COR-L47 (cell line): ENCODE measurements at places on chromosomes 2 and 18.

- DNase-seq = no peak
Observed at GRCh38 chr18:56511996-56512395, 126.4 kb downstream of the TXNL1 start.

DNA sequence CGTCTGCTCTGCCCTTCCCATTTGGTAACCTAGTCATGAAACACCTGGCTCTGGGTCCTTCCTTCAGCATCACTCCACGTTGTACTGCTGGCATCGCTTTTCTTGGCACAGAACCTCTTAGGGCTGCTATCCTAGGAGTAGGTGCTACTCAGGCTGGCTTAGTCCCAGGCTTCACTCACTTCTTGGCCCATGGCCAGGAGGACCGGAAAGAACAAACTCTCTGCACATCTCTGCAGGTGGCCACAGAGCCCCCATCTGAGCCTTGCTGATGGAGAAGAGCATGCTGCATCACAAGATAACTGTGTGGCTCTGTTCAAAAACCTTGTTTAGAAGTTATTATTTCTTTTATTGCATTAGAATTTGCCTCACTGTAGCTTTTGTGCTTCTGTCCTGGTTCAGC lies 447.2 kb upstream of the TNP1 start:
- peak; percentile 59 for DNase-seq

- peak; percentile 60 for DNase-seq
Observed at GRCh38 chr2:74833418-74834233, at the start of gene HK2. Gene HK2, plus strand, starts transcription at chr2:74834127. Its CDS starts 454 bp downstream, at chr2:74834581.

DNA sequence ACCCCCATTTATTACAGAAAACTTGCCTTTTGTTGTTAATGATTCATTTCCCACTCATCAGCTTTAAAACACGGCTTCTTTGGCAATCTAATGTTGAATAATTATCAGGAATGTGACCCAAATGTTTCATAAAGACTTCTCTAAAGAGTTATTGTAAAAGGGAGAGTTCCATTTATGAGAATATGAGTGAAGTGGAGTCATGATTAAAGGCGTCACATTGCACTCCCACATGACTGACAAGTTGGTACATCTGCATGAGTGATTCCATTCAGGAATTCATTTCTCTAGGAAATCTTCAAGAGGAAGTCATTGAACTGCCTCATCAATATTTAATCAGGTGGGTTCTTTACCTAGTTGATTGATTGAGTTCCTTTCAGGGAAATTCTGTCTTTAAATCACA lies 184.8 kb downstream of the LNPK start:
- no peak for DNase-seq

- DNase-seq = no peak
Observed at GRCh38 chr2:186101616-186102015, 363.0 kb downstream of the FSIP2 start.

GRCh38 chr2:191126386-191127085 lies 24.3 kb downstream of the STAT4 start:
- DNase-seq = no peak

DNA sequence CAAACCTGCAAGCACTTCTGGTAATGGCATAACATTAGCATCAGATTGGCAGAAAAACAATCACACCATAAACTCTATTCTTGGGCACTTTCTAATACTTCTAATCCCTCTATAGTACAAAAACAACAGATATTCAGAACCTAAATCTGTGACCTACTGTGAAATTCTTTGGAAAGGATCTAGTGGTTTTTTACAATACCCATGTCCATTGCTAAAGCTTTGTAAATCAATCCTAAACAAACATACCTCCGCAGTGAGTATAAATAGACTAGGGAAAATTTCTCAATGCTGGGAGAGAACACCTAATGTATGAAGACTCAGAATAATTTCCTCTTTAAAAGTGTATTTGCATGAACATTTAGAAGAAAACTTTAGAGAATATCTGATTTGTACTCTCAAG lies 1098.5 kb upstream of the DDX18 start:
- no peak for DNase-seq

GRCh38 chr2:98576666-98577312 lies 31.5 kb downstream of the COA5 start:
- no peak for DNase-seq

- DNase-seq = no peak
Observed at GRCh38 chr2:195535911-195536522, 121.0 kb upstream of the SLC39A10 start.

- DNase-seq = no peak
Observed at GRCh38 chr18:73621091-73621490, 526.5 kb downstream of the FBXO15 start.

- DNase-seq = no peak
Observed at GRCh38 chr18:54323970-54324369, 33.7 kb downstream of the STARD6 start.

DNA sequence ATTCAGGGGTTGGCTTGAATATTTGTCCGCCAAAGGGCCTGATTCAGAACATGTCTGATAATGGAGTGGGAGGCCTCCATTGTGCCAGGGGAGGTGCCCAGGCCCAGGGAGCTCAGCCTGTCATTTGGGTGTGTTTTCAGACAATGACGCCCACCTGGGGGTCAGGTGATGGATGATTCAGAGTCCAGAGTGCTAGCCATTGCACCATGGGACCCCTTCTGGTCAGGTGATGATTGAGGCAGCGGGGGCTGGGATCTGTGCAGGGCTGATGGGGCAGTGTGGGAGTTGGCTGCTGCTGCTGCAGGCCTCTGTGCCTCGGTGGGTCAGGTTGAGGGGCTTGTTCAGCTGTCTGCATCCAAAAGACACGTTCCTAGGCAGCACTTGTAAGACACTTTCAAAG lies 8.3 kb upstream of the ARHGEF4 start:
- DNase-seq = no peak

DNA sequence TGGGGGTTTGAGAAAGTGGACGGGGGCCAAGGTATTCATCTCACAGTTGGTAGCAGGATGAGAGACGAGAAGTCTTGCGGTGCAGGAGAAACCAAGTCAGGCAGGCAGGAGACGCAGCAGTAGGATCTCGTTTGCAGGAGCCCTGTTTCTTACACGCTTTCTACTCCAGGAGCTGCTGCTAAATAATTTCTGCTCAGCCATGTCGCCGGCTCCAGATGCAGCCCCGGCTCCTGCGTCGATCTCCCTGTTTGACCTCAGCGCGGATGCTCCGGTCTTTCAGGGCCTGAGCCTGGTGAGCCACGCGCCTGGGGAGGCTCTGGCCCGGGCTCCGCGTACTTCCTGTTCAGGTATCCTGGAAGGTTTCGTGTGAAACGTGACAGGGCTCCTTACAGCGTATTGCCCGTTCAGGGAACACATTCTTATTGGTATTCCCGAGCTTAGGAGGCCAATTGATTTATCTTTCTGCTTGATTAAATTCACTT lies 494 bp downstream of the ANKZF1 start:
- DNase-seq = peak; percentile 16

- DNase-seq = no peak
Observed at GRCh38 chr18:45771587-45772480, 47.9 kb downstream of the SLC14A1 start.

GRCh38 chr18:23433360-23433759 lies 19.7 kb upstream of the RIOK3 start:
- no peak for DNase-seq

DNA sequence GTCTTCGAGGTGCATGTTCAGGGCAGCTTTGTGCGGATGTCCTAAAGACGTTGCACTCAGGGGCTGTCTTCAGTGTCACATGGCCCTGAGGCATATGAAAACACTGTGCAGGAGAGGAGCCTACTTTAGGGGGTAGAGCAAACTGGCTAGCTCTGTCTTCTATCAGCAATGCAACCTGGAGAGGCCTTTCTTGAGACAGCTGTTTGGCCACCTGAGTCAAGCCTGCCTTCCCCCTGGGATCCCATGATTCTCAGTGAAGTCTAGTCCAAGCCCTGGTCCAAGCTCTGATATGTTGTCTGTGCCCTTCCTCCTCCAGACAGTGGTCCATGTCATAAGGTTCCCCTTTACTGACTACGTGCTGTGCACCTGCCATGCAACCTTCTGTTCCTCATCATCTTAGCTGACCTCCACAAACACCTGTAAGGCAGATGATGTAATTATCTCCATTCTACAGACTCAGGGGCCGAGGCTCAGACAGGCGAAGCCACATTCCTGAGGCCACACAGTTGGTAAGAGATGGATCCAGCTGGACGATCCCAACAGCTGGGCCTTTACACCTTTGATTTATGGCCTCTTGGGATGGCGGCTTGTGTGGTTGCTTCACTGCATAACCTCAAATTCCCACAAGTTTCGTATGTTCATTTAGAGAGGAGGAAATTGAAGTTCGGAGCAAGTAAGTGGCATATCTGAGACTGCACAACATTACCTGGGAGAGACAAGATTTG lies 109.9 kb downstream of the COPS8 start:
- DNase-seq = no peak

GRCh38 chr2:56297671-56298070 lies 113.9 kb downstream of the CCDC85A start:
- DNase-seq = no peak

GRCh38 chr2:61911510-61911909 lies 6.0 kb downstream of the COMMD1 start:
- no peak for DNase-seq

DNA sequence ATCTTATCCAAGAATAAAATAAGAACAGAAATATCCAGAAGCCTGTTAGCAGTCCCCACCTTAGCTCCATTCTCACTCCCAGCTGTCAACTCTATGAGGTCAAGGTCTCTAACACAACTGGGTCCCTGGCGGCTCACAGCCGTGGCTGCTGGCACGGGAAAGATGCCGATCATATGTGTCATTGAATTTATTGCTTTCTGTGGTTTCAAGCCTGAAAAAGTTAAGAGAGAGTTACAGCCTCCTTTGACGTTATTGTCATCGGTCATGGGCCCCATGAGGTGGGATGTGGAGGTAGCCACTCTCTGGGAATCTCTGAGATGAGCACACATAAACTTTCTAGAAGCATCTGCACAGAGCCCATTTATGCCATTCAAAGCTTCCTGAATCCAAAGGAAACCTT lies 28.7 kb upstream of the CABLES1 start:
- DNase-seq = no peak

GRCh38 chr2:120845277-120845676 lies 109.6 kb downstream of the GLI2 start:
- no peak for DNase-seq

DNA sequence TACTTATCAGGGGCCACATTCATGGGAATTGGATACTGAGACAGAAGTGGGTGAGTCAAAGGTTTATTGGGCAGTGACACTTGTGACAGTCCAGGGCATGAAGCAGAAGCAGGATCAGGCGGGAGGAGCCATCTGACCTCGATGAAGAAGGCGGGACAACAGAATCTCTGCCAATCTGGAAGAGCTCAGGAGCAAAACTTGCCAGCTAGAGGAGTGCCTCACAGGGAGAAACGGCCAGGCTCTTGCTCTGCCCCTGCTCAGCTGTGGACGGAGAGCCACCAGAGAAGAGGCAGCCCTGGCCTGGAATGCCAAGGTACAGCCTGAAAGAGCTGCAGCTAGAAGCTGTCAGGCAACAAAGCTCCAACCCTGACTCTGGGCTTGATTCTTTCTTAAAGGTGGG lies 16.9 kb downstream of the DAW1 start:
- no peak for DNase-seq

DNA sequence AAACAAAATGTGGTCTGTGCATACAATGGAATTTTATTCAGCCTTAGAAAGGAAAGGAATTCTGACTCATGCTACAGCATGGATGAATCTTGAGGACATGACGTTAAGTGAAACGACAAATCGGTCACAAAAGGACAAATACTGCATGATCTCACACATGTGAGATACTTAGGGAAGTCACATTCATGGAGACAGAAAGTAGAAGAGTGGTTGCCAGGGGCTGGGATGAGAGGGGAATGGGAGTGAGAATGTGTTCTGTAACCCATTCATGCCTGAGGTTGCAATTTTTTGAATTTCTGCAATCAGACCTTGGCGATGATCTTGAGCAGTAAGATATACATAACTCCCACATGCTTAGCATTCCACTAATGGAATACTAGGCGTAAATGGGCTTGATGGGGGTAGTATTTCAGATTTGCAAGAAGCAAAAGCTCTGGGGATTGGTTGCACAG lies 22.0 kb downstream of the FHL2 start:
- no peak for DNase-seq

- no peak for DNase-seq
Observed at GRCh38 chr2:238851026-238851425, 3.1 kb downstream of the TWIST2 start.

DNA sequence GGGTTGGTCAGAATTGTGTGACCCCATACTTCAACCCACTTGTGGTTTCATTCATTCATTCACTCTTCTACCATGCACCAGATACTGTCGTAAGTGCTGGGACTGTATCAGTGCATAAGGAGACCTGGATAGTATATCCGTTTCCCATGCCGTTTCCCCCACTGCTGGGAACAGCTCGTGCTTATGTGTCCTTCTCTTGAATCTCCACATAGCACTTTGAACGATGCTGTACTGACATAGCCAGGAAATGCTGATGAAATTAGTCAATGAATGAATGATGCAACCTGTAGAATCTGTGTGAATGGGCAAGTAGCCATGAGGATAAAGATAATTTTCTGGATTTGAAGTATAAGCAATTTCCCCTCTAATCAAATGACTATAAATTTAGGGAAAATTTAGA lies 276.1 kb downstream of the BCL2 start:
- DNase-seq = no peak

DNA sequence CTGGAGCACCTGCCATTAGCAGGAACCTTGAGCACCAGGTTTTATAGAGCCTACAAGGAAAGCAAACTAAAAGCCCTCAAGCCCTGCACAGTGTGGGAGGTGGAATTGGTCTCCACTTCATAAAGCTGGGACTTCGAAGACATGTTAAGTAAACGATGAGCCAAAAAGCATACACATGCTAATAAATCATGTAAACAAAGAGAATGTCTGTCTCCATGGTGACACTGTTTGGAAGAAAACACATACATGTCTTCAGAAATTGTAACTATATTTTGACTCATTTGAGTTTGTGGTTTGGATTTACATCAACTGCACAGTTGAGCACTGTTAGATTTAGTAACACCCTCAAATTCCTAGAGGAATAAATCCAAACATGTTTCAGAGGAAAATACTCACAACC lies 978.5 kb upstream of the LRRTM1 start:
- DNase-seq = no peak

DNA sequence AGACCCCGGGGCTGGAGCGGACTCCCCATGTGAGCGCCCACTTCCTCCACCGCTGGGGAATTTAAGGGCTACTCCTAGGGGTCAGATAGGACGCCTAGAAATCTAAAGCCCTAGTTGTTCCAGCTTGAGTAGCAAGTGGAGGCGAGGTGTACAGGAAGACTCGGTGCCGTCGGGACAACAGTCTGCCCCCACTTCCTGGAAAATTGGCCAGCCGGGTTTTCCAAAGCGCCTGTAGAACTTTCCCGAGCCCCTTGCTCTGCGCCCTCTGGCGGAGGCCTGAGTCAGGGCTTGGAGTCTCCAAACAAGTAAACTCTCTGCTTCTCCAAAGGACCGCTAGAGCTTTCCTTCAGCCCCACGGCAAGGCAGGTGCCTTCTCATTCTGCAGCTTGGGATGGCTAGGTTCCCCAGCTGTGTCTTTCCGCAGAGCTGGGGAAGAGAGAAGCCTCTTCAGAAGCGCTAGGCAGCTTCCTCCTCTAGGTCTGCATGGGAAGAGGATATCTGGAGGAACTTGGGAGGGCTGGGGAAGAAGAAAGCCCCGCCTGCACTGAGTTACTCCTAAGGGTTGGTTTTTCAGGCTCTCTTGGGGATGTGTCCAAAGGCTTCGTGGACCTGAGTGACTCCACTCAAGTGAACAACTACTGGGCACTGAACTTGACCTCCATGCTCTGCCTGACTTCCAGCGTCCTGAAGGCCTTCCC lies 681 bp downstream of the SPR start:
- DNase-seq = peak; percentile 82

- no peak for DNase-seq
Observed at GRCh38 chr2:217919204-217919603, 83.6 kb downstream of the TNS1 start.

GRCh38 chr2:120108749-120109148 lies 95.9 kb downstream of the EPB41L5 start:
- no peak for DNase-seq
